A549 (cell line): ENCODE measurements at places on chromosomes 7 and 10.
A peak's percentile ranks its signal among the peaks of the same experiment; 100 is the strongest.

DNA sequence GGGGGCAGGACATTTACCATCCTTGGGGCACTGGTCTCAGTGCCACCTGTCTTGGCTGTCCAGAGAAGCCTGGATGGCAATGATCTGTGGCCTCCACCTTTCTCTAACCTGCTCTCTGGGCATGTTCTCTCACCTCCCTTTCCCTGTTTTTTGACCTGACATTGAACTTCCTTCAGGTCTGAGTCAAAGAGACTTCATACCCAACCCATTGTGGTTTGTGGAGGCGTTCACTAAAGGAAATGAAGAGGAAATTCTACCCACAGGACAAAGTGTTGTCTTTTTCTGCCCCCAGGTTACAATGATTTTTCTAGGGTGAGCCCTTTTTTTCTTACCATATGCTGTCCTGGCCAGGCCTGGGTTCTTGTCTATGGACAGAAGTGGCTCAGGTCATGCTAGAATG is 76.6 kb downstream of the CYP26A1 start:
- DNase-seq, result no peak

- DNase-seq, result no peak
Observed at GRCh38 chr7:96090756-96091155, 231.1 kb downstream of the SLC25A13 start.

GRCh38 chr7:134449680-134450079 is 9.2 kb downstream of the AKR1B1 start:
- peak; percentile 44 for DNase-seq

DNA sequence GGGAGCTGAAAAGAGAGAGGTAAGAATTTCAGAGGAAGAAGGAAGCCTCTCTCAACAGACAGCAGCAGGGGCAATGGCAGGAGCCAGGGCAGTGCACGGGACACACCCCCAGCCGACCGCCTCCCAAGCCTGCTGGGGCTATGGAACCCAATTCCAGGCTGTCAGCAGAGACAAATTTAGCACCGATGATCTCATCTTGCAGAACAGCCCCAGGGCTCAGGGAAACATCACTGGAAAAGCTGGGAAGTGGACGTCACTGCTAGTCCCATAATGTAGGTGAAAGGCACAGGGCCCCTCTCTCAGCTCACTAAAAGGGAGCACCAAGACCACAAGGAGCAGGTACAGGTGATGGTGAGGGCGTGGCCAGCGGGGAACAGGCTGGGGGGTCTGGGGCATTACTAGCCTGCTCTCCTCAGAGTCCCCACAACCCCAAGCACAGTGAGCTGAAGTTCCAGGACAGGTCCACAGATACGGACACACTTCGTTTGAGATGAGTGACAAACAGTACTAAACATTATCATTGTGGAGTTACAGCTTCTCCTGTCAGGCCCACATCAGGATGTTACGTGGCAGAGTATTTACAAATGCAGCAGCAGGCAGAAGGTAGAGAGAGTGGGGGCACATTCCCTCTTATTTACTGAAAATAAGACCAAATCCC is 103.7 kb downstream of the PLXNA4 start:
- DNase-seq, result no peak

- DNase-seq, result no peak
Observed at GRCh38 chr7:30644286-30644955, 37.8 kb downstream of the CRHR2 start.

GRCh38 chr7:22712999-22713398 is 14.0 kb upstream of the IL6 start:
- DNase-seq, result no peak

GRCh38 chr7:7702826-7703225 is 15.6 kb downstream of the RPA3 start:
- DNase-seq, result no peak

- peak; percentile 22 for DNase-seq
Observed at GRCh38 chr7:50721160-50721559, 61.5 kb downstream of the GRB10 start.

GRCh38 chr10:12834721-12835120 is 166.8 kb downstream of the CCDC3 start:
- DNase-seq, result no peak

- DNase-seq, result no peak
Observed at GRCh38 chr7:11584406-11585031, 247.5 kb downstream of the THSD7A start.

DNA sequence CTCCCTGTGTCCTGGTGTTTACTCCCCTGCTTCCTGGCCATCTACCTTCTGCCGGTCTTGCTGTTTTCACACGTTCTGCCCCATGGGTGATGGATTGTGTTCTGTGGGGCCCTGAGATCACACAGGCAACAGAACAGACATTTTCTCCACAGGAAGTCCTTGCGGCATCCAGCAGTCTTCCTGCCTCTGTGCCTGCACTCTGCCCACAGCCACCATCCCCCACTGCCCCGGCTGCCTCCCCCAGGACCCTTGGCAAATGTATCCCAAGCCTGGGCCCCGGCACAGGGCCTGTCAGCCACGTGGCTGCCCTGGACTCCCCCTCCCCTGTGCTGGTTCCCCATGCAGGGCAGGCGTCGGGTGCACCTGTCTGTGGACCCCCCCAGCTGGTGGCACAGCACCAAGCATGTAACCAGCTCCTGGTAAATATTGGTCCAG is 184.2 kb downstream of the WDR37 start:
- no peak for DNase-seq
